Heart right ventricle (tissue), 16 donors: ENCODE measurements at places on chromosomes 3 and 15. TPM values are rescaled to one million over a fixed set of nuclear protein-coding genes. Genes with fewer than 3 reads are reported as not detected.

The SOX14 gene
- polyA plus RNA-seq = not detected

The TUSC7 gene
- not detected for polyA plus RNA-seq

The MYO1E gene
- polyA plus RNA-seq = 9.3 TPM

The CCDC13 gene
- 0.44 TPM for polyA plus RNA-seq

The SIDT1 gene
- 0.66 TPM for polyA plus RNA-seq

DNA sequence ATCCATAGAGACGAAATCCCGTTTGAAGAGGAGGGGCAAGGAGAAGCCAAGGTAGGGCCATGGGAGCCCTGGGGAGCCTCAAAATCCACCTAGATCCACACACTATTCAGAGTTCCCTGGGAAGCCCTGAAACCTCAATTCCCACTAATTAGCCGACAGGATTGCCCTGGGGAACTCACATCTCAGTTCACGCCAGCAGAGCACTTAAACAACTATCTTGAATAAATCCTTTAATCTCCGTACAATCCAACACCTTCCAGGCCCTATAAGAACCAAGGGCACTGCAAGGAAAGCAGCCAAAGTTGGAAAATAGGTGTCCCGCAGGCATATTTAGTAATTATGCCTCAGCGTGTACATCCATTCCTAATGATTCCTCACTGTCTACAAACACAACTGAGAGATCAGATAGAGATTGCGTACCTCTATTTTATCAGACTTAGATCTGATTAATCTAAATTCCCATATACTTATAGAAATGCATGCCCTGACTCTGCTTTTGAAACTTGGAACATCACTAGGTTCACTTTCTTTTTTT is 25.6 kb upstream of the EIF4A2 start:
- DNase-seq = no peak

DNA sequence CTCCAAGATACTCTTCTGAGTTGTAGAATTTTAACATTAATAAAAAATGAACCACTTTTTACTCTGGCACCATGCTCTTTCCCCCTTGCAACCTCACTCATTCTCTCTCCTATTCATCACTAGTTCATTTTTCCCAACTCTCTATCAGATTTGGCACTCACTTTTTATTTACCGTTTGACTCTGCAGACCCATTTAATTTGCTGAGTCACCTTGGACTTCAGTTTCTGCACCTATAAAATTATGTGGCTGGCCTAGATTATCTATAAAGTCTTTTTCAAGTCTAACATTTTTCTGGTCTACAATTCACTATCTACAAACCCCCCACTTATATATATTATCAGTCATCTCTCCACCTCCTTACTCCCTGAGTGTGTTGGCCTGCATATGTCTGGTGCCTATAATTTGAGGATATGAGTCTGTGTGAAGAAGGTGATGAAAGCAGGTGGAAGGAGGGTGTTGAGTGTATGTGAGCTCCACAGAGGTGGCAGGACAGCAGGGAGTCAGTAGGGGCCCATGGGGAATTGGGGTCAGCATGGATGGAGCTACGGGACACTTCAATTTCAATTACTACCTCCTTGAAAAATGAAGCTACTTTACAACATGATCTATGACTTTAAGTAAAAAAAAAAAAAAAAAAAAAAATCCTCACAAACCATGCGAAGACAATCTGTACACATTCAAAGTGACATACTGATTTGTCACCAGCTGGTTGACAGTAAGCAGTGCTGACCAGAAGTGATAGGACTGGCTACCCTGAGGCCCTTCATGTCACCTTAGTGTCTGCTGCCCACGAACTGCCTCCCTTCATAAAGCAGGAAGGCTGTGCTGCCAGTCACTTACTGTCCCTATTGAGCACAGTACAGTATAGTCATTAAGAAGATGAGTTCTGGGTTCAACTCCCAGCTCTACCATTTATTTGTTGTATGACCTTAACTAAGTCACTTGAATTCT is 334.2 kb upstream of the IL12A start:
- DNase-seq = peak; percentile 13

DNA sequence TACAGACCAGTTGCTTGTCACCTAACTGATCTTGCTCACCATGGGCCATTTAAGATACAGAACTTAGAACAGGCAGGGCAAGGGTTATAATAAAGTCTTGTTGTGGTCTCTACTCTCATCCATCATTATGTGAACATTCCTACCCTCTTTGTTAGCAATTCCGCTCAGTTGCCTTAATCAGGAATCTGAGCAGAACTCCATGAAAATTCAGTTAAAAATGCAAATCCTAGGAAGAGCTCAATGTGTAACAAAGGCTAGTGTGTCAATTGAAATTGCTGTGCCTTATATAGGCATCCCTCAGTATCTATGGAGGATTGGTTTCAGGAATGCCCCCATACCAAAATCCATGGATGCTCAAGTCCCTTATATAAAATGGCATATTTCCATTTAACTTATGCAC is 44.5 kb downstream of the CP start:
- no peak for DNase-seq

DNA sequence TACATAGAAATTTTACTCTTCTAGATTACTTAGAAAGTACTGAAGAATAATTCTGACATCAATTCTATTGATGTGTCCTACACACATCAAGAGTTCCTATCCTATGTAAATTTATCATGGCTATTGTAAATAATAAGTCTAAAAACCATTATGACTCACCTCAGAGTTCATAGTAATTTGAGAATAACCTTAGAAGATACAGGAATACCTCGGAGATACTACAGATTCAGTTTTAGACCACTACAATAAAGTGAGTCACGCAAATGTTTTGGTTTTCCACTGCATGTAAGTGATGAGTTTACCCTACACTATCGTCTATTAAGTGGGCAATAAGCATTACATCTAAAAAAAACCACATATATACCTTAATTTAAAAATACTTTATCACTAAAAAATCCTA is 74.8 kb downstream of the NR1I2 start:
- no peak for DNase-seq

GRCh38 chr3:32495085-32495484 is 7.6 kb downstream of the CMTM6 start:
- DNase-seq = no peak
